ENCODE measurements at places on chromosomes 3 and 15. TPM values are rescaled to one million over a fixed set of nuclear protein-coding genes. Genes with fewer than 3 reads are reported as not detected.

Gene CASR
- not detected for total RNA-seq

Gene GOLGA8S
- 0.23 TPM for total RNA-seq

Gene FAM81A
- 0.41 TPM for total RNA-seq

DNA sequence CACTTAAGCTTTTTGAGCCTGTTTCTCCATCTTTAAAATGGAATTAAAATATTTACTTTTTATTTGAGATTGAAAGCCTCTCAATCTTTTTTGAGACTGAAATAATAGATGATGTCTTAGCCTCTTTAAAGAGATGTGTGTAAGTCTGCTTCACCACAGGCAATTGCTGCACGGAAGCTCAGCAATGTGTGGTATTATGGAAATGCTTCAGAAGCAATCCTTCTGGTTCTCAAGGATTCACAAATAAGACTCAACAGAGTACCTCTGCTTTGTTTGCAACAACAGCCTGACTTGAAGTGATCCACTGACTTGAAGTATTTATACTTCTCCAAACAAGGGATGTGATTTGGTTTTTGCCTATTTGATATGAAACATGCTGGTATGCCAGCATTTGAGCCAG is 332.0 kb upstream of the RASGRP1 start:
- no peak for DNase-seq

- no peak for DNase-seq
These were observed 93.6 kb upstream of the NMNAT3 start for GRCh38 chr3:139771331-139771730.

DNA sequence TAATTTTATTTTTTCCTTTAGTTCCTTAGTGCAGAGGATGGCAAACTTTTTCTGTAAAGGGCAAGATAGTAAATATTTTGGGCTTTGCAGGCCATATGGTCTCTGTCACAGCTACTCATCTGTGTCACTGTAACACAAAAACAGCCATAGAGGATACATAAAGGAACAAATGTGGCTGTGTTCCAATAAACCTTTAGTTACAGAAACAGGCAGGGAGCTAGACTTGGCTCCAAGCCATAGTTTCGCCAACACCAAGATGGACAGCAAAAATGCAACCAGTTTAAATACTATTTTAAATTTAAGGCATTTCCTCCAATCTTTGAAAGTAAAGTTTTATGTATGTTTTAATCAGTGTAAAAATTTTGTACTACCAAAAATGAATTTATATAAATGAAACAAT is 753.4 kb downstream of the FHIT start:
- DNase-seq: no peak

DNA sequence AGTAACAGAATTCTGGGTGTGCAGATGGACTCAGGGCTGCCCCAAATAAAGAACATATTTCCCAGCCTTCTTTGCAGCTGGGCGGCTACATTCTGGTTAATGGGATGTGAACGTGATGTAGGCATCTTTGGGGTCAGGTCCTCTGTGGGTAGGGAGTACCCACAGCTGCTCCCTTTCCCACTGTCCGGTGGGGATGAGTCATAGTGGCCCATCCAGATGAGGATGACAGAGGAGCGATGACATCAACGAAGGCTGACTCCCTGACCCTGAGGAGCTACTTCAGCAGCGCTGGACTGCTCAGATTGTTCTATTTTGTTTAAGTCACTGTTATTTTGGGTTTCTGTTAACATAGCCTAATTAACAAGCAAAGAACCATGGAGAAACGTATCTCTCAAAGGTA is 38.0 kb downstream of the SRPRB start:
- DNase-seq: no peak

- DNase-seq: no peak
These were observed 17.6 kb downstream of the FOXP1 start for GRCh38 chr3:71565976-71566375.

DNA sequence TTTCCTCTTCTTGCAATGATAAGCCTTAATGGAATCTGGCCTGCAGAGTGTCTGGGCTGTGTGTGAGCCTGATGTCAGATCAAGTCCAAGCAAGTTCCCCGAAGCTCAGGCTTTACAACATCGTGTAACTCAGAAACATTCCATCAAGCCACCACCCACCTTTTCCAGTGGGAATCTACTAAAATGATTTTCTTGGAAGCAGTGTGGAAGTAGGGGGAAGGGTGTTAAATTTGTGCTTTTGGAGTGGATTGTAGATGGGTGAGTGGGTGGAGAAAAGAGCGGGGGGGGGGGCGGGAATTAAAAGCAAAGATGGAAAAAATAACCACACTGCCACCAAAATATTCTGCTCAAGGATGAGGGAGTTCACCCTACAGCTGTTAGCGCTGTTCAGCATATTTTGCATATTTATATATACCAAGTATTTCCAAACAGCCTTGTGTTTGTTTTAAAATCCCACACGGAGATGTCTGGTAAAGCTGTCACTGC is 53.6 kb downstream of the VGLL3 start:
- DNase-seq: no peak

DNA sequence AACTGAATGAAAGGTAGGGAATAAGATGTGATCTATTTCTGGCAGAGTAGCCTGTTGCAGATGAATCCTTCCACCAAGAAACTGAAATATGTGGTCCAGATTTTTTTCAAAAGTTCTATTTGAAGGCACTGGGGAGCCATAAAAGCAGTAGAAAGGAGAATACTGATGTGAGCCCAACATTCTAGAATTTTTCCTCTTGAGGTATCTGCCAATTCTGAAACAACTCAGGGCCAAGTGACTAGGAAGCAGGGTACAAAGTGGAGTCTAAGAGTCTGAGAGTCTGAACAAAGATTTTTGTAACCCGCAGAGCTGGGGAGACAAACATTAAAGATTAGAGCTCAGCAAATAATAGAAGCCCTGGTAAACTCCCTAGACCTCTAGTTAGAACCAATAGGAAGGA is 58.3 kb upstream of the SLCO3A1 start:
- DNase-seq: no peak

GRCh38 chr15:53072077-53072476 is 281.9 kb upstream of the ONECUT1 start:
- peak; percentile 17 for DNase-seq

DNA sequence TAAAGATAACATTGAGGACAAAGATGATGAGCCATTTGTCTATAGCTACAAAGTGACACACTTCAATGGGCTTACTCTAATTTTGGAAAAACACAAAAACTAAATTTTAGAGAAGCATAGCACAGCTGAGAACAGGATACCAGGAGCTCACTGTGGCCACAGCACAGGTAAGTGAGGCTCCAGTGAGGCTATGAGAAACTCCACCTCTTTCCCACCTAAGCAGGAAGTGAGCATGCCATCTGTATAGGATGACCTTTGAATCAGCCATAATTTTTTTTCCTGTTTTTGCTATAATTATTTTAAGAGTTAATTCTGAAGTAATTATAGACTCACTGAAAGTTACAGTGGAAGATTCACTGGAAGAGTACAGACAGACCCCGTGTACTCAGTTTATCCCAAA is 82.1 kb upstream of the DCLK3 start:
- DNase-seq: no peak

All from activated naive CD4-positive, alpha-beta T cell treated with anti-CD3 and anti-CD28 coated beads, Interleukin-2, amount 50 U/mL, for 72 hours (primary cell).